Astrocyte of the spinal cord (primary cell): ENCODE measurements at places on chromosomes 4 and X.

DNA sequence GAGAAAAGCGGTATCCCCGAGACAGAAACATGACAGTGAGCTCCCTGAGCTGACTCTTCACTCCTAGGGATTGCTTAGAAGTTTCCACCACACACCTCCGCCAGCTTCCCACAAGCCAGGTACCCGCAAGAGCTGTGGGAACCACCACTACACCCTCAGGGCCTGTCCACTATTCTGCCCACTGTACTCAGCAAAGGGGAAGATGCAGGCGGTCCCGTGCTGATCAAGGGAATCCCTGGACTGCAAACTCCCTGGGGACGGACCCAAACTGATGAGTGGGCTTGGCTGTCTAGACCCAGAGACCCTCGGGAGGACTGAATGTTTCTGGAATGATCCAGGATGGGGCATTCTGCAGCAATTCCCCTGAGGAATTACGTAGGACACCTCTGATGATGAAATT lies 30.2 kb downstream of the REELD1 start:
- DNase-seq = no peak

DNA sequence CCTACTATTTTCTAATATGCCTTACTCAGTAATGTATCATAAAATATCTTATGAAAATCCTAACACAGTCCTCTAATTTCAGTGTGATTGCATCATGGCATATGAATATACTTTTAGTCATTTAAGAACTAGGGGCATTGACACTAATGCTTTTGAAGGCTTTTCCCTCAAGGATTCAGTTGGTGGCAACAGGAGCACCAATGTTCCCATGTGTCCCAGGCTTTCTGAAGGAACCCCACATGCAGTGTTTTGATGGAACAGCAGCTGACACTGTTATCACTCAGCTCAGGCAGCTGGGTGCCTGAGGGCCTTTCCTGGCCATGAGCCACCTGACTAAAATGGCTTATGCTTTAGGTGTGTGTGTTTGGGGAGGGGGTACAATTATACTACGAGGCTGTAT lies 348.3 kb downstream of the ARHGAP24 start:
- DNase-seq = peak; percentile 50

DNA sequence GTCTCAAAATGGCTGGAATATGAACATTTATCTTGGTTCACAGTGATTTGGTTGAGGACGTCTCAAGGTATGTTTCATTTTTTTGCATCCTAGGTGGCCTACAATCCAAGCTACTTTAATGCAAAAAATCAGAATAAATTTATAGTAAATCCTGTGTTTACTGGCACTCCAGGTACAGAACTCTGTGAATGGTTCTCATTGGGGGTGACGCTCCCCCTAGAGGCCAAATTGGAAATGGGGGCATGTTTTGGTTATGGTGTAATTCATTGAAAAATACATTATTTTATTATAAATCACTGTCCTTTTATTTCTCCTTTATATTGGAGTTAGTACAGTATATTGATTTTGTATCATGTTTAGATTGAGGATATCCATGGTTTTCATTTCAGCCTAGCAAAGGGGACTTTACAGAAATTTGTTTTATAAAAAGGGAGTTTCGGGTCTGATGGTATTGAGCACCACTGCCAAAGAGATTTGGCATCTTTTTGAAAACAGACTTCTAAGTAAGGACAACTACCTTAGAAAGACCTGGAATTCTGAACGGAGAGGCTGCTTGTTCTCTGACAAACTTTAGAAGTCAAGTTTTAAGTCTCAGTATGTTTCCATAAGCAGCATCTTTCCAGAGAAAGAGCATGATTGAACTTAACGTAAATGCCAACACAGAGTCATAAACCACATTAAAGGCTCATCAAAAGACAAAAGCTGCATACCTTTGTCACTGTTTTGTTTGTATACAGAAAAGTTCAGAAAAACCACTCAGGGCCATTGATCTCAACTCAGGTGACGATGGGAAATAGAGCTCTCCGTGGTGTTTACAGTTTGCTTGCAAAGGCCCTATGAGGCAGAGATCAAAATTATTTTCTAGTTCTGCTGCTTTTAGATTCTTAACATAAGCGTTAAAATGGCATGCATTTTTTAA lies 19.4 kb downstream of the MTM1 start:
- no peak for DNase-seq

DNA sequence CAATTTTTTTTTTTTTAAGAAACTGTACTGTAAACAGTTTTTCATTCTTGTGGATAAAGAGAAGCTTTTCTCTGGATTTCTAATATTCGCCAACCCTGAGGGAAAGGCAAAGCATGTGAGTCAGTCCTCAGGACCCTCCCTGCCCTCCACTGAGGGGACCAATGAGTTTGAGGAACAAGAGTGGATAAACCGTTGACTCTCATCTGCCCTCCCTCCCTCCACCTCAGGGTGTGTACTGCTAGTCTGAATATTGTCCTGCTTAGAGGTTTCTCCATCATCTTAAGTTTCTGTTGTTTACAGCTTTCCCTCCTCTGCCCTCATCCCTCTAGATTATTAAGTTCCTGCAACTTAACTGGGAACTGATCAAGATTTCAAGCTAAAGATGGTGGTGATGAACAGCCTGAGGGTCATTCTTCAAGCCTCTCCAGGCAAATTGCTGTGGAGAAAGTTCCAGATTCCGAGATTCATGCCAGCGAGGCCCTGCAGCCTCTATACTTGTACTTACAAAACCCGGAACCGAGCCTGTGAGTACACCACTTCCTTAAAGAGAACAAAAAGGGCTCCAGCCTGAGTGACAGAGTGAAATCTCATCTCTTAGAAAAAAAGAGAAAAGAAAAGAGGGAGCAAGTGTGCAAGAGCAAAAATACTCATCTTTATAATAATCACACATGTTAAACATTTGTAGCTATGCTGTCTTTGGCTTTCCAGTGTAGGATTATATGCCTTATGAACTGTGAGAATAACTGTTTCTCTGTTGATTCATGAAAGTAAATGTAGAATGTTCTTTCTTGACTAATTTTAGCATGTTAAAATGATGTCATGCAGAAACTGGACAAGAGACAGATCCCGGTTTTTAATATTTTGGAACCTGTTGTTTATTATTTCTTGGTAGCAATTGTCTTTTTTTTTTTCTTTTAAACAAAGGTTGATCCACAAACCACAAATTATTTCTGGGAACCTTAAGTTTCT lies 11.9 kb downstream of the CA5B start:
- no peak for DNase-seq

- DNase-seq = no peak
These were observed 590.0 kb downstream of the BCOR start for GRCh38 chrX:39507617-39508299.

DNA sequence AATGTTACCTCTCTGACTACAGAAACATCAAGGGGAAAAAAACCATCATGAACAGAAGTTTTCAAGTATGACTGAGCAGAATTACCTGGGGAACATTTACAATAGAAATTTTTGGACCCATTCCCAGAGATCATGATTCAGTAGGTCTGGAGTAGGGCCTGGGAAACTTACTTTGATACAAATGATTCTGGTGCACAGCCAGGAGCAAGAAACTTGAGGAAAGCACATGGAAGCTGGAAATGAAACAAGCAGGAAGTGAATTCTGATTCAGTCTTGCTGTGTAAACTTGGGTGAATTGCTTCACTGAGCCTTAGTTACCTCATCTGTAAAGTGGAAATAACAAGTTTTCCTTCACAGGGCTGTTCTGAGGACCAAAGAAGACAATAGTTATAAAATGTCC lies 192.5 kb upstream of the TAPT1 start:
- DNase-seq = peak; percentile 73

DNA sequence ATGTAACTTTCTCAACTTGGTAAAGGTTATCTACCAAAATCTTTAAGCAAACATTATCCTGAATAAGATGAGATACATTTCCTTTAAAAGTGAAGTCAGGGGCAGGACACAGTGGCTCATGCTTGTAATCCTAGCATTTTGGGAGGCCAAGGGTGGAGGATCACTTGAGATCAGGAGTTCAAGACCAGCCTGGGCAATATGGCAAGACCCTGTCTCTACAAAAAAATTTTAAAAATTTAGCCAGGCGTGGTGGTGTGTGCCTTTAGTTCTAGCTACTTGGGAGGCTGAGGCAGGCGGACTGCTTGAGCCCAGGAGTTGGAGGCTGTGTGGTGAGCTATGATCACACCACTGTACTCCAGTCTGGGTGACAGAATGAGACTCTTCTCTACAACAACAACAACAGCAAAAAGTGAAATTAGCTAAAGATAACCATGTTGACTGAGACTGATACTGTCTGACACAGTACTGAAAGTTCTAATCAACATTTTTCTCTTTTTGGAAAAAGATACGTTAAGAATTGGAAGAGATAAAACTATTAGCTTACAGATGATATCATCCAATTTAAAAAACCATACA lies 4.9 kb downstream of the DCAF16 start:
- DNase-seq = no peak

DNA sequence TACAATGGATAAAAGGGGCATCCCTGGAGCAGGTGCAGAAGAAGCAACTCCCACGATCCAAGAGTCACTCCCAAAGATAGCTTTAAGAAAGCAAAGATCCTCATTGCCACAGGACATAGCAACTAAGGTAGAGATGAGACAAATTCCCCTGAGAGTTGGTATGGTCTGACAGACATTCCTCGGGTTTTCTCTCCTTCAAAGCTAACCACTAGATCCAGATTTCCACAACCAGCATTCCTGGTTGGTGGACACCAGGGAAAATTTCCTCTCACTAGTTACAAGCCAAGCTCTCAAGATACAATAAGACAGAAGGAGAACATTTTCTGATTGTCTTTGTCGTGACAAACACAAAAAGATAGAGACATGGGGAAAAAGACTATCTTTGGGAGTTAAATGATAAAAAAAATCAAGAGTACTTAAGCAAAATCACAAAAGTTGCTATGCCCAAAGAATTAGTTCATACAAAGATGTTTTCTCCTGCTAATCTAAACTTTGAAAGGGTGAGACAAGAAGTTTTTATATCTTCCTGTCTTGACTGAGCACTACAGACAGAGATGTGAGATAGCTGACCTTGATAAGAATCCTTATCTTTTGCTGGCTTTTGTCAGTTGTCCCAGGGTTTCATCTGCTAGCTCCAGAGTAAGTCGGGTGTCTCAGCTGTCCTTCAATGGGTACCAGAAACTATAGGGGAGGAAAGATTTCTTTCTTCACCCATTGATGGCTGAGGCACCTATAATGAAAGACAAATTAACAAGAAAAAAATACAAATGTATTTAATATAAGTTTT lies 200.5 kb downstream of the CENPC start:
- no peak for DNase-seq

DNA sequence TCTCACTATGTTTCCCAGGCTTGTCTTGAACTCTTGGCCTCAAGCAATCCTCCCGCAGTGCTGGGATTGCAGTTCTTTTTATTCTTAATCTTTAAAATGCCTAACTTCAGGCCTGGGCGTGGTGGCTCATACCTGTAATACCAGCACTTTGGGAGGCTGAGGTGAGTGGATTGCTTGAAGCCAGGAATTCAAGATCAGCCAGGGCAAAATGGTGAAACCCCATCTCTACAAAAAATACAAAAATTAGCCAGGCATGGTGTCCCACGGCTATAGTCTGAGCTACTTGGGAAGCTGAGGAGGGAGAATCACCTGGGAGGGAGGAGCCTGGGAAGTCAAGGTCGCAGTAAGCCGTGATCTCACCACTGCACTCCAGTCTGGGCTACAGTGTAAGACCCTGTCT lies 45.9 kb downstream of the PLS3 start:
- no peak for DNase-seq

DNA sequence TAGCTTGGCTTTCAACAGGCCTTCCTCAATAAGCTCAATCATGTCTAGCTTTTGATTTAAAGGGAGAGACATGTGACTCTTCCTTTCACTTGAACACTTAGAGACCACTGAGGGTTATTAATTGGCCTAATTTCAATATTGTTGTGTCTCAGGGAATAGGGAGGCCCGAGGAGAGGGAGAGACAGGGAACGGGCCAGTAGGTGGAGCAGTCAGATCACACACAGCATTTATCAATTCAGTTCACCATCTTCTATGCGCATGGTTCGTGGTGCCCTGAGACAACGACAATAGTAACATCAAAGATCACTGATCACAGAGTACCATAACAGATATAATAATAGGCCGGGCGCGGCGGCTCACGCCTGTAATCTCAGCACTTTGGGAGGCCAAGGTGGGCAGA lies 17.8 kb downstream of the ZNF81 start:
- peak; percentile 5 for DNase-seq

DNA sequence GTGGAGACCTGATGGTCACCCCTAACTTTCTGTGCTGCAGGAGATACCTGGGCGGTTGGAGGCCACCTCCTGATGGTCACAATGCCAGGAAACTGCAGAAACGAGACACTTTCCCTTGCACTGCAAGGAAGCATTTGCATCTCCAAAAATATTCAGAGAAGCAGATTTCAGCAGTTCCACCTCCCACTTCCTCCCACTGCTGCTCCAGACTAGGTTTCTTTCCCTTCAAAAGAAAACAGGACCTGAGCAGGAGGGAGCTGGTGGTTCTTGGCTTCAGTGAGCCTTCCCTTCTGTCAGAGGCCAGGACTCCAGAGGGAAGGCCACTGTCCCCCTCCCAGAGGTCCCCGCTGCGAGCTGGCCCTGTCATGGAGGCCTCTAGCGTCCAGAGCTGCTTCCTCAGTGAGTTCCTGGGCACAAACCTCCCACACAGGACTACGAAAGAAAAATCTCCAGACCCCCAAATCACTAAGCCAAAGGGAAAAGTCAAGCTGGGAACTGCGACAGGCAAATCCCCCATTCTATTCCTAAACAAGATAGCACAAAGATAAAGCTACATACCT lies 35.9 kb downstream of the GPM6B start:
- no peak for DNase-seq

DNA sequence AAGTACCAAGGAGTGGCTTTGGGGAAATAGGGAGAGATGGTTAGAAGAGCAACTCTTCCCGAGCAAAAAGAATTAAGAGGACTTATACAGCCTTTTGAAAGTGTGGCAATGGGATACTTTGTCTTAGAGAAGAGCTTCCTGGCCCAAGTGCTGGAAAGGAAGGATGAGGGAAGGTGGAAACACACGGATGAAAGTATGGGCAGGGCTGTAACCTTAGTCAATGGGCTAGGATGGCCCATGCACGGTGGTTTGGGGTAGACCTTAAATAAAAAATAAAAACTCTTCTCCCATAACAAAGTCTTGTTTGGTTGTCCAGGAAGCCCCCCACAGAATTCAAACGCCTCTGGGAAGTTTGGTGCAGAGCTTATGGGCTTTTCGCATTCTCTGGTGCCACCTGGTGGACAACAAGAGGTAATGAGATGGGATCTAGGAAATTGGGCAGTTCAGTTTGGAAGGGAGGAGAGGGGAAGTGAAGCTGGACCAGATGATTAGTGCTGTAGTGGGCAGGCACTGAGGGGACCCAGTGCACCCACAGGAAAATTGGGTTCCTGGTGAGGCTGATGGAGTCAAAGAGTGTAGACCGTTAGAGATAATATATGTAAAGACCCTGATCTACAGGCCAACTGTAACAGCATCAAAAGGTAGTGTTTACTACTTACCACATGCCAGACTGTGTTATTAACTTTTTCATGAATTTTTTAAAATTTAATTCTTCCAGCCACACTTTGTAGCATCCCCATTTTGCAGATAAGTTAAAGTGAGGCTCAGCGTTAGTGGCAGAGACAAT lies 13.8 kb upstream of the ENOX2 start:
- DNase-seq = peak; percentile 50

- DNase-seq = no peak
These were observed 74.3 kb downstream of the RGS12 start for GRCh38 chr4:3366893-3367775.

- DNase-seq = no peak
These were observed 156.1 kb downstream of the ZNF330 start for GRCh38 chr4:141376769-141377168.

- no peak for DNase-seq
These were observed 44.8 kb downstream of the ABLIM2 start for GRCh38 chr4:8113611-8114377.

- DNase-seq = no peak
These were observed 903.3 kb downstream of the STIM2 start for GRCh38 chr4:27763830-27764525.

- DNase-seq = no peak
These were observed 1.1 kb downstream of the LRBA start for GRCh38 chr4:151013944-151014343.
